A549 treated with RU486 at 1 μM for 4 hours (cell line): ENCODE measurements at places on chromosomes 1 and 21. TPM values are rescaled to one million over a fixed set of nuclear protein-coding genes. Genes with fewer than 3 reads are reported as not detected.

HCRTR1 gene
- total RNA-seq, result not detected in 5 replicates

INAVA gene
- total RNA-seq, result 29.7 to 46.4 TPM (median 37.9 TPM) in 5 replicates

GFI1 gene
- 0.20 to 0.49 TPM (median 0.21 TPM) in 5 replicates for total RNA-seq

MEX3A gene
- total RNA-seq, result 1.2 to 3.2 TPM (median 2.3 TPM) in 5 replicates

OR2T29 gene
- total RNA-seq, result not detected in 5 replicates

SLC26A9 gene
- 0.03 to 0.11 TPM (median 0.07 TPM) in 4 of 5 replicates, not detected in the other for total RNA-seq

SLAMF6 gene
- not detected in 5 replicates for total RNA-seq

IL20 gene
- not detected in 5 replicates for total RNA-seq

F5 gene
- 0.03 to 0.12 TPM (median 0.10 TPM) in 5 replicates for total RNA-seq

PLA2G5 gene
- not detected in 5 replicates for total RNA-seq

GUK1 gene
- 113 to 156 TPM (median 145 TPM) in 5 replicates for total RNA-seq

DYNLT5 gene
- total RNA-seq, result not detected in 5 replicates

CEP85 gene
- 12.2 to 15.1 TPM (median 13.6 TPM) in 5 replicates for total RNA-seq

NPHS2 gene
- total RNA-seq, result not detected in 5 replicates

SLC6A9 gene
- total RNA-seq, result 12.8 to 17.3 TPM (median 14.6 TPM) in 5 replicates
